ENCODE measurements at places on chromosomes 5 and 9. TPM values are rescaled to one million over a fixed set of nuclear protein-coding genes. Genes with fewer than 3 reads are reported as not detected.
A peak's percentile ranks its signal among the peaks of the same experiment; 100 is the strongest.

DNA sequence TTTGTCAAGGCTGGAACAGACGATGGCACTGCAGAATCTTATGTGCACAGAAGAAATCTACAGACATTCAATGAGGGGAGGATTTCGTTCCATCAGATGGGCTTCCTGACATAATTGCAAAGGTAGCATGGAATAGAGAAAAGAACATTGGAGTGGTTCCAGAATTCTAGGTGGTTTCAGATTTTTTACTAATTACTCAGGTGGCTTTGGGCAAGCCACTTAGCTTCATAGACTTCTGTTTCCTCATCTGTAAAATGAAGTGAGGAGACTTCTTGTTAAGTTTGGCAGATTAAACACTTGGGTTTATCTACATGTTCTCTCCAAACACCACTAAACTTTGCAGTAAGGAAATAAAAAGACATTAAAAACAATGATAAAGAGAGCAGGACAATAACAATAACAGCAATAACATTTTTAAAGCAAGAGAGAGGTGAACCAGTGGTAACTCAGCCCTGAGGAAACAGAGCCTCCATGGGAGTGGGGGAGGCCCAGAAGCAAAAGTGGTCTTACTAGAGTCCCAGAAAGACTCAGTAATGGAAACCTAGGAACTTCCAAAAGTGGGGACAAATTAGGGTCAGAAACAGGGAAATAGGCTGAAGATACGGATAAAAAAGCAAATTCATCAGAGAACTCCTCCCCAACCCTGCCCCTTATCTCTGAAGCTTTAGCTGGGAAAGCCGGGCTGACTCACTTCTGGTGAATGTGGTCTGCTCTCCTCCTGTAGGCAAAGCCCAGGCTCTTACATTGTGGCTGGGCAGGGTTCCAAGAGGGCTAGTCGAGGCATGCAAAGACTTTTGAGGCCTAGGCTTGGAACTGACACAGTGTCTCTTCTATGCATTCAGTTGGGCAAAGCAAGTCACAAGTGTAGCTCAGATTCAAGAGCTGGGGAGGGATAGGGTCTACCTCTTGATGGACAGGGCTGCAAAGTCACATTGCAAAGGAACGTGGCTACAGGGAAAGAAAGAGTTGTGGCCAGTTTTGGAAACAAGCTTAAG, 11.8 kb upstream of the ACTBL2 start:
- peak; percentile 96 for DNase-seq

GRCh38 chr9:68457803-68458202, 82.9 kb downstream of the TMEM252 start:
- DNase-seq, result no peak

The FBP2 gene
- not detected for total RNA-seq

The CCDC183 gene
- 0.37 TPM for total RNA-seq

The LECT2 gene
- not detected for total RNA-seq

The OLFML2A gene
- 2.2 TPM for total RNA-seq

Measured in dermis blood vessel endothelial cell (primary cell).